ENCODE measurements at places on chromosomes 11 and 22.
A peak's percentile ranks its signal among the peaks of the same experiment; 100 is the strongest.

DNA sequence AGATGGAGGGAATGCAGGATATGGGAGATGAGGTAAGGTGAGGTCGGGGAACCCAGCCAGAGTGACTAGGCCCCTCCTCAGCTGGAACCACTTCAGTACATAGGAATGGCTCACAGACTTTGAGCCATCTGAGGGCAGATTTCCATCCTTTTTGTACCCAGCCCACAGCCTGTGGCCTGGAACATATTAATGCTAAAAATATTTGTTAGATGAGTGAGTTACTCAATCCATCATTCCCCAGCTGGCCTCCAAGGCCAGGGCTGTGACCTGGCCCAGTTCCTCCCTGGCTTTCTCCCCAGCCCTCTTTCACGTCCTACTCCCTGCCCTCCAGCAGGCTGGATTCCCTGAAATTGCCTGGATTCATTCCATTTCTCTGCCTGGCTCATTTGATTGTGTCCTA lies 57.2 kb upstream of the PRDM11 start:
- DNase-seq, result peak; percentile 68

DNA sequence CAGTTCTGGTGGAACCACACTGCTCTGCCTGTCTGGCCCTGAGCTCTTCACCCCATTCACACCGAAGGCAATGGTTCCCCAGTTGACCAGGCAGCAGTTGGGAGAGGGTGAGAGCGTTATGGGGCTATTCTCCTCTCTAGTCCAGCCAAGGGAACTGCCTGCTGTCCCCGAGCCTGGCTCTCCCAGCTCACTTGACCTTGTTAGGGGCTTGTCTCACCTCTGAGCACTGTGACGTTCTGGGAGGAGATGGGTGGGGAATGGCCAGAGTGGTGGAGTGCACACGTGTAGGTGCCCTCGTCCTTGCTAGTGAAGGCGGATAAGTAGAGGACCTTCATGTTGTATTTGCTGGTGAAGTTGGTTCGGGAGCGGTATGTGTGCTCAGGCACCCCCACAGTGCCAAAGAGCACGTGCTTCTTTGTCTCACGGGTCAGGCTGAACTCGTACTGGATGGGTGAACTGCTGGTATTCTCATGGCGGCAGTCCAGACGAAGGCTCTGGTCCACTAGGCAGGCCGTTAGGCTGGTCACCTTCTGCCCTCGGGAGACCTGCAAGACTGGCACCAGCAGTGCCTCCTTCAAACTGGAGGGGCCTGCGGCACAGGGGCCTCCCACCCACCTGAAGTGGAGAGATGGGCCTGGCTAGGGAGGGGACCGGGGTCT lies 3.0 kb downstream of the THY1 start:
- no peak for DNase-seq

DNA sequence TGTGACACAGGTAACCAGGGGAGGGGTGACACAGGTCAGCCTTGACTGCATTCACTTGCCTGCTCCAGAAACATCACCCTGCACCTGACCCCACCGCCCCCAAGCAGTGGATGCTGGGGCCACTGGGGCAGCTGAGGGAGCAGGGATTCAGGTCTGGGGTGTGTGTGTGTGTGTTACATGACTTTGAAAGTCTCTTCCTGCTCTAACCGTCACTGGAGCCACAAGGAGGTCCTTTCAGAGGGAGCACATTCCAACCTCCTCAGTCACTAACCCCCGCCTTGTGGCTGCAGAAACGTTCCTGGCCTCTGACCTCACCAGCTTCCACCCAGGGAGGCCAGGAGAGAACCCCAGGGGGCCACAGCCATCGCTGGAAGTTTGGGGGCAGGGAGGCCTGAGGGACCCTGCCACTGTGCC lies 2.9 kb upstream of the FOSL1 start:
- no peak for DNase-seq

DNA sequence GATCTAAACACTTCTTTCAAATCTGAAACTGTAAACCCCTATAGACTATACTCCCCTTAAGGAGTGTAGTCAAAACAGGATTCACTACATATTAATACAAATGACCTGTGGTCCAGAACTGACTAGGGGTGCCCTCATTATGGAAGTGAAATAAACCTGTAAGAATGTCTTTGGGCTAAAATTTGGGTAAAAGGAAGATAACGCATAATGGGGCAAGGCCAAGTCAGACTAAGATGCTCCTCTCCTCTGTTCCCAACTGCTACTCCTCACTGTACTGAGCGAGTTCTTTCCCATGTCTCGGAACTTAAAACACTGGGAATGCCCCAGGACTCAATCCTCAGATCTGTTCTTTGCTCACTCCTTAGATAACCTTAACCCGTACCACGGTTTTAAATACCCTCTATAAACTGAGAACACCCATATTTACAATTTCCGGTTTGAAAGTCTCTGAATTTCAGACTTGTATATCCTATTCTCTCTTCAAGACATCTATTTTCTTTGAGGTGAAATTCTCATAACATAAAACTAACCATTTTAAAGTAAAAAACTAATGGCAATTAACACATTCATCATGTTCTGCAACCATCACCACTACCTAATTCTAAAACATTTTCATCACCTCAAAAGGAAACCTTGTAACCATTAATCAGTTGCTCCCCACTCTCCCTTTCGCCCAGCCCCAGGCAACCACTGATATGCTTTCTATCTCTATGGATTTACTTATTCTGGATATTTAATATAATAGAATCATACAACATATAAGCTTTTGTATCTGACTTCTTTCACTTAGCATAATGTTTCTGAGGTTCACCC lies 4.0 kb downstream of the THAP12 start:
- DNase-seq, result no peak

GRCh38 chr11:2381494-2382128 lies 4.5 kb downstream of the CD81 start:
- DNase-seq, result no peak

DNA sequence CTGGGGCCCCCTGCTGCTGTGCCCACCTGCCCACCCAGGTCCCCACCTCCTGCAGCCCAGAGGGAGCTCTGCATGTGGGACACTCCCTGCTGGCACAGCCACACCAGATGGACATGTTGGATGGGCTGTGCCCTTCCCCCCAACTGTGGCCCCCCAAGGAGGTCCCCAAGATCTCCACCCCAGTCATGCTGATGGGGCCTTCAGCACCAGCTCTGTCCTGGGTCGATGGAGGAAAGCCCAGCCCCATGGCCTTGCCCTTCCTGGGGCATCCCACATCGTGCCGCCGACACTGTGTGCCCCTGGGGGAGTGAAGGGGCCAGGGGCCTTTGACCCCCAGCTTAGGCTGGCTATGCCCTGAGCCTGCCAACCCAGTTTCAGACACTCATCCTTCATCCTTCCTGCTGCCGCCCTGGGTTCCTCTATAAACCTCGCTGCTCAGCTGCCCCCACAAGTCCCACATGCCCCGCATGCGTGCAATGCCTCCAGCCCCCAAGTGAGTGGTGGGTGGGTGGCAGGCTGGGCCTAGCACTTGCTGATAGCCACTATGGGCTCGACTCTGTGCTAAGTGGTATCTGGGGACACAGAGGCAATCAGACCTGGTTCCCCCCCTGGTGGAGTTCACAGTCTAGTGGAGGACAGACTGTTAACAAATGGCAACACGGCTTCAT lies 3.9 kb upstream of the DPP3 start:
- DNase-seq, result no peak

DNA sequence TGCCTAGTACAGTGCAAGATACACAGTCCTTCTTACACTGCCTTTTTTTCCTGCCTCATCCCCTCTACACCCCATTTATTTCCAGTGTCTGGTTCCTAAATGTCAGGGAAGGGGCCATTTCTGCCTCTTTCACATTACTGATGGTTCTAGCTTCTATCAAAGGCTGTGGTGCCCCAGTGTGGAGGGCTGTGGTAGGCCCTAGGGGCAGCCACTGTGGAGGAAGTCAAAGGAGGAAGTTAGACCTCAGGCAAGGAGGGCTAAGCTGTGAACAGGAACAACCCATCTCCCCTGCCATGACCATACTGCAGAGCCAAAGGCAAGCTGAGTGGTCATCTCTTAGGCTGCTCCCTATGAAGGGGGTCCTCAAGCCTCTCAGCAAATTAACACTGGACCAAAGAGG lies 81.9 kb upstream of the CRTAM start:
- no peak for DNase-seq

DNA sequence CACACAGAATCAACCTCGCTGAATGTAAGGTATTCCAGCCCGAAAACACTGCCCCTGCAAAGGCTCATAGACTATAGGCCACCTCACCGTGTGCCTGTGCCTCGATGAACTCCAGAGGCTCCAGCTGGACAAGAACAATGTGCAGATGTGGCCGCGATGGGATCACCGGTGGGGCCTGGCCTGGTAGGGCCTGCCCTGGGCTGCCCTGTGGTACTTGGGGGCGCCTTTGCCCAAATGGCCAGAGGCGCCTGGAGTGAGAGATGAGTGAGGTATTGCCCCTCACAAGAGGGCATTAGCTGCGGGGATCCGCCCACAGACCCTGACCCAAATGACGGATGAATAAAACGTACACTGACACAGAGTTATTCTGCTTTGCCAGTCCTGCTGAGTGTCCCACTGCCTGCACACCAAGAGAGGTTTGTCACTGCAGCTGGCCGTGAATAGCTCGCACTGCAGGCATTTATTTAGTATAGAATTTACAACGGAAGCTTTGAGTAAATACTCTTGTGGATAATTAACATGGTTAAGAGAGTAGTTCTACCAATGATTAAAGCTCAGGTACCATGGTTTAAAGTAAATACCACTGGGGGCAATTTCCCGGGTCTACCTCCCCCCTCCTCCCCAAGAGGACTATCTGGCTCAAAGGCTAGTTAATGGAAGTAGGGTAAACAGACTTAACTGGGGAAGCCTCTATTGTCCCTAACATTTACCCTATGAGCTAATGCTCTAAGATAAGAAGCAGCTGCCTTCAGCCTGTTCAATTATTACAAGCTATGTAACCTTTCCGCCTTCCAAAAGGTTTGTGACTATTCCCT lies 101.1 kb upstream of the IGLL5 start:
- no peak for DNase-seq

GRCh38 chr22:32574411-32574810 lies 99.8 kb downstream of the FBXO7 start:
- no peak for DNase-seq

GRCh38 chr22:23709107-23709506 lies 18.3 kb downstream of the RGL4 start:
- DNase-seq, result no peak

DNA sequence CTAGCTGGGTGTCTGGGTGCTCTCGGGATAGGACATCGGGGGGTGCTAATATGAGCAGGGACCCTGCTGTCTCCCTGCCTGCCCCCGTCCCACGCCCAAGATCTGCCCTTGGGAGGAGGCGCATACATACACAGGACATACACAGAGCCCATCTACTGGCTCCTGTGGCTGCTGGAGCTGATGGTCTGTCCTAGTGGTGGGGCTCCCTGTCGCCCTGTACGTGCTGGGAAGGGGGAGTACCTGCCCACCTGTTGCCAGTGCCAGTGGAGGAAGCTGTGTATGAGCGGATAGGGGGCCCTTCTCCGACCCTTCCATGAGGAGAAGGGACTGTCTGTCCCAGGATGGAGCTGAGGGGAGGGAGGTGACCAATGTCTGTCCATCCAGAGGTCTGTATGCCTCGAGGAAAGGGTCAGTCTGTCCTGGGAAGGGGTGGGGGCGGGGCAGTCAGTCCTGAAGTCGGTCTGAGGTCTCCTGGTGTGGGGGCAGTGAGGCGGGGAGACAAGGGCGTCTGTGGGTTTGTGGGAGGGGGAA lies 952 bp downstream of the TBC1D10A start:
- no peak for DNase-seq

Measured in skeletal muscle cell (primary cell).